ENCODE measurements at places on chromosomes 1 and 21.
A peak's percentile ranks its signal among the peaks of the same experiment; 100 is the strongest.

DNA sequence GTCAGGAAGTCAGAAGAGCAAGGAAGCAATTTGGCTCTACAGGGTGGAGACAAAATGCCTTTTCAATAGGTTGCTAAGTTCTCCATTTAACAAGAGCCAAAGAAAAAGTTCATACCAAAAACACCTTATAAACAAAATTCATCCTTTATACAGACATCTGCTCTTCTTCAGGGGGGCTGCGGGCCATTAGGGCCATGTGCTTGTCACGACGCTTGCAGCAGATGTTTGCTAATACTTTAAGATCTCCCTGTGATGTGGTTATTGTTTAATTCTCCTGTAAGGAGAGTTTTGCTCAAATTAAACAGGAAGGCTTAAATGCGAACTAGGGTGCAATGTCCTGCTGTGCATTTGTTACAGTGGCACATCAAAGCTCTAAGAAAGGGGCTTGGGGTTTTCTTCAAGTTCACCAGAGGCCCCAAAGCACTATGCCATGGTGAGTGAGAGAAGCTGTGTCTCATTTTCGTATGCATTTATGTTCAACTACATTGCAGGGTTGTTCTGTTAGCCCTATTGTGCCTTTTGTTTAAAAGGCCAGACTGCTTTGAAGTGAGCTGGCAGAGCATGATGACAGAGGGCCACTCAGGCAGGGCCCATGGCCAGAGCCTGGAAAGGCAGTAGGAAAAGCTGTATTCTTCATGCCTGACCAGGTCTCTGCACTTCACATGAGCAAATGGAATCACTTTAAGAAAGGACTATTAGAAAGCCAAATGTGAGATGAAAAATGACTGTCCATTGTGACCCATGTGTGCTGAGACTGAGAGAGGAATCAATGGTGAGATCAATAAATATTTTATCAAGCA lies 24.8 kb upstream of the NTPCR start:
- DNase-seq = no peak

DNA sequence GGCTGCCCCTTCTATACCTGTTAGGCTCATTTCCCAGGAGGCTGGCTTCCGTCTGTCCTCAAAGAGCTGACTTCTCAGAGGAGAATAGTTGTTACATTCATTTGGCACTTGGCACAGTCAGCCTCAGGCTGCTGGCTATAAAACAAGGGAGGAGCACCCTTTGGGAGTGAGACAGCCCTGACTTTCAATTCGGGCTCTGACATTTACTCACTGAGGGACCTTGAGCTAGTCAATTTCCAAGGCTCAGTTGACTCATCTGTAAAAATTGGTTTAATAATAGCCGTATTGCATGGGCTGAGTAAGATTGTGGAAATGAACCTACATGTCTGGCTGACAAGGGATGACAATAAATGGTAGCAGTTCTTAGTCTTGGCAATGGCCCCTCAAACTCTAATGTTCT lies 13.7 kb downstream of the ALX3 start:
- peak; percentile 78 for DNase-seq

DNA sequence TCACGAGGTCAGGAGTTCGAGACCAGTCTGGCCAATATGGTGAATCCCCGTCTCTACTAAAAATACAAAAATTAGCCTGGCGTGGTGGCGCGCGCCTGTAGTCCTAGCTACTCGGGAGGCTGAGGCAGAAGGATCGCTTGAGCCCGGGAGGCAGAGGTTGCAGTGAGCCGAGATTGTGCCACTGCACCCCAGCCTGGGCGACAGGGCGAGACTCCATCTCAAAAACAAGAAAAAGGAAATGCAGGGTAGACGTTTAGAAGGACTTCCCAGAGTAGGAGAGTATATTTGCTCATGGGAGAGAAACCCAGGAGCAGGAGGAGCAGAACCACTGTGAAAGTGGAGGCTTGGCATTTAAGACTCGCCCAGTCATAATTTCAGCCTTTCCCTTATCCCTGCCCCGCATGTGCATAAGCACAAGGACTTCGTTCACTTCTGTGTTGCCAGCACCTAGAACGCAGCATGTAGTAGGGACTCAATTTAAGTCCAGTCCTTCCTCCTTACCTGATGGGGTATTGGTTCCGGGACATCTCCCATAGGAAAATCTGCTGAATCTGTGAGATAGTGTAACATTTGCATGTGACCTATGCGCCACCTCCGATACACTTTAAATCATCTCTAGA lies 5.2 kb upstream of the MEF2D start:
- DNase-seq = no peak

GRCh38 chr1:4825800-4826450 lies 171.5 kb downstream of the AJAP1 start:
- no peak for DNase-seq

- DNase-seq = no peak
Measured at GRCh38 chr1:47842228-47842919, 154.8 kb downstream of the TRABD2B start.

DNA sequence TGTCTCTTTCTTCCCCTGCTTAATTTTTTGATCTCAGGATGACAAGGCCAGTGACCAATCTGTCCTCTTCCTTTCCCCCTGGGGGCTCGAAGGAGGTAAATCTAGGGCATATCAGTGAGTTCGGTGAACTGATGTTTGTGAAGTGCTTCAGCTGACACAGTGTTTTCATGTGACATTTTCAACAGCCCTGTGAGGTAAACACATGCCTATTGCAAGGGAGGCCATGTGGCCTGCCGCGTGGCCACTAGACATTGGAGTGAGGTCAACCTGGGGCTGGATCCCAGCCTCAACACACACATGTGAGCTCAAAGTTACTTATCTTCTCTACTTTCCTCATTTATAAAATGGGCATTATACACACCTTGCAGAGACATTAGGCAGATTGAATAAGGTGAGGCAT lies 126.3 kb downstream of the PLPP3 start:
- no peak for DNase-seq

- no peak for DNase-seq
Measured at GRCh38 chr1:221783437-221783836, 41.5 kb upstream of the DUSP10 start.

DNA sequence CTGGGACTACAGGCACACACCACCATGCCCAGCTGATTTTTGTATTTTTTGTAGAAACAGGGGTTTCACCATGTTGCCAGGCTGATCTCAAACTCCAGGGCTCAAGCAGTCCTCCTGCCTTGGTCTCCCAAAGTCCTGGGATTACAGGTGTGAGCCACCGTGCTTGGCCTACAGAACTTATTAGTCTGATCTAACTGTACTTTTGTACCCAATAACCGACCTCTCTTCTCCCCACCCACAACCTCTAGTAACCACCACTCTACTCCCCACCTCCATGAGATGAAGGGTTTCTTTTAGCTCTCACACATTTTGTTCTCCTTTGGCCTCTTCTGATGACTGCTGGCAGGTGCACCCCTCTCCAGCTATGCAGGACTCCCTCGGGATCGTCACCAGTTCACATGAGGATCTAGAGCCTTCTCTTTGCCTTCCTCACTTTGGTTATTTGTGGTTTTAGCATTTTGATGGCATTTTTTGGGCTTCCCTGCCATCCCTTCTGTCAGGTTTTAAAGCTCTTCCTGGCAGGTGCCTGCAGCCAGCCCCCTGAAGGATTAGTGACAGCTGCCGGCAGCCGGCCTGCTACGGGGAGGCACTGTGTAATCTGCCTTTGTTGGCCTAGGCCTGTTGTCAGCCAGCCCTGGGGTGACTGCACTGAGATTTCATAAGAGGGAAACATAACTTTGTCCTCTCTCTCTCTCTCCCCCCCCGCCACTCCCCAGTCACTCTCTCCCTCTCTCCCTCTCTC lies 99.8 kb upstream of the ATP1A1 start:
- no peak for DNase-seq

Data from HCEC 1CT (cell line).